NCI-H1436 (cell line): ENCODE measurements at places on chromosomes 13 and 19.

DNA sequence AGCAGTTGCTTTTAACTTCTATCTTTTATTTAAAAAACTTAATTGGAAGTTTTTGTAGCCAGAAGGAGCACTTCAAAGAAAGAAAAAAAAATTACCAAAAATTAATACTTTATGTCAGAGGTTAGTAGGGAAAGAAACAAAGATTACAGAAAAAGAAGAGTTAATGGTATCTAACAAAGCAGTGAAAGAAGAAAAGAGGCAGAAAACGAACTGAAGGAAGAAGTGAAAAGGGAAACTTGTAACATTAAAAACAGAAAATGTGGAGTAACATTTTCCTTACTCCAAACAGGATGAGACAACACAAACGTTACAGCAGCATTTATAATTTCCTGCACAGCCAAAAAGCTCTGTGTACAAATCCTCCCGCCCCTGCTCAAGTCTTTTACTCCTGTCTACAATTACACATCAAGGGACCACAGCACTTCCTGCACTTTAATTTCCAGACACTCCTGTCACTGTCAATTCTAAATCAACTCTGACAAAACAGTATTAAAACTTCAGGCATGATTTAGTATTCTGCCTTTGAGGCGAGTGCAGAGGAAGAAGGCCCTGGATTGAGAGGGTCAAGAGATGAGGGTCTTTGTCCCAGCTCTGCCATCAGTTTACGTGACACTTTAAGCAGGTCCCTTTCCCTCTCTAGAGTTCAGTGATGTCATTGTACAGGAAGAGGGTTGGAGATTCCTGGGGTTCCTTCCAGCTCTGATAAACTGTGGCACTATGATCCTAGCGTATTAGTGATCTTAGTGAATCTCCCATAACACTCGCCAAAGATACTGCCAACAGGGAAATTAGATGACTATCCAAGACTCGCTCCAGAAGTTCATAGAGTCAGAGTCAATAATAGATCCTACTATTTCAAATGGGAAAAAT lies 53.2 kb upstream of the LSM14A start:
- no peak for DNase-seq

- no peak for DNase-seq
These were observed 22.3 kb downstream of the GARRE1 start for GRCh38 chr19:34276614-34277013.

- DNase-seq, result no peak
These were observed 550 bp downstream of the CERS4 start for GRCh38 chr19:8209462-8210378.

- no peak for DNase-seq
These were observed 2.6 kb upstream of the BCAM start for GRCh38 chr19:44806291-44806690.

DNA sequence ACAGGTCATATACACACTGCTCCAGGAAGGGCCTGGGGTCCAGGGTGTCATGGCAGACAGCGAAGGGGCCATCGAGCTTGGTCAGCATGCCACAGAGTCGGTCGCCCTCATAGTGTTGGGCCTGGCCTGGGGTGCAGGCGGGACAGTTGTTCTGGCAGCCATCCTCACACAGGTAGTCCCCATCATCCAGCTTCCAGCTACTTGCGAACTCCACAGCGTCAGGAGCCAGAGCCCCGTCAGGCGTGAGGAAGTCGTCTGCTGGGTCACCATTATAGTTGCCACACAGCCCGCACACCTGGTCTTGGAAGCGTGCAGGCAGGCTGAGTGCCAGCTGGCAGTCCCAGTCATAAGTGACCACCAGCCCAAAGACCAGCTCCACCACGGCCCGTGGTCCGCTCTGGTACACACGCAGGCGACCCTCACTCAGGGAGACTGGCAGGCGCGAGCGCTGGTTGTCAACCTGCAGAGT lies 16.2 kb downstream of the FCGBP start:
- DNase-seq, result no peak

- no peak for DNase-seq
These were observed 762.2 kb upstream of the PRR20A start for GRCh38 chr13:56378566-56378965.

DNA sequence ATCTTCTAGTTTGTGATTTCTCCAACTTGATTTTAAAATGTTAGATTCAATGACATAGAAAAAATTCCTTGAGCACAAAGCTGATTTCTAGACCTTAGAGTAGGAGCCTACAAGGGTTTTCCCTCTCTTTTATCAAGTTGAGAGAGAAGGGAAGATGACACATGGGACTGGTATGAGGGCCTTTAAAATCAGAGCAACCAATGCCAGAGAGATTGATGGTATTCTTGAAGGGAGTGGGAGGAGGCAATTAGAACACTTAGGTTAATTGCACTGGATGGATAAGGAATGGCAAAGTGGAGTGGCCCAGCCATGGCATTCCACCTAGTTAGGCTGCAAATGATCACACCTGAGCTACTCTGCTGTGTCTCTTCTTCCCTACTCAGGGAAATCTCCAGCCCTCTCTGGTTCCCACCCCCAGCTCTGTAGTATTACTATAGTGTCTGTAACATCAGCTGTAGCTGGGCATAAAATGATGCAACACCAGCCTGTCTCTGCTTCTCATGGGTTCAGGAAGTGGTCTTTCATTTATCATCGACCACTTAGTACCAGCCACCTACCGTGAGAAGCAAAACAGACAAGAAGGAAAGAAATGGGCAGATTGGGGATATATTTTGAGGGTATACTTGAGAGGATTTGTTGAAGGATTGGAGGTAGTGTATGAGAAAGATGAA lies 333.6 kb downstream of the DLEU7 start:
- no peak for DNase-seq

DNA sequence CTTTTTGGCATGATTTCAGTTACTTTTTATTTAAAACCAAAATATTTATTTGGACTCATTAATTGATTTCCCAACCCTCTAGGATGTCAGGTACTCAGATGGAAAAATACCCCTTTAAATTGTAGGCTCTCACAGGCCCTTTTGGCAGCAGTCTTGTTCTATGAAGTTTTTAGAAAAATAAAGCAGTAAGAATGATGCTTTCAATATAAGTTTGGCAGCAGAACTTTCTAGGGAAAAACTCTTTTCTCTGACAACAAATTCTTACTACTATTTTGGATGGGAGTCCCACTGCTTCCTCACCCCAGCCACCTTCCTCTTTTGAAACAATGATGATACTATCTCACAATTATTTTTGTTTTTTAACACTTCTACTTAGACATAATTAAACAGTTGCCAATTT lies 581.6 kb upstream of the SGCG start:
- no peak for DNase-seq

- no peak for DNase-seq
These were observed 141.6 kb downstream of the RXFP2 start for GRCh38 chr13:31880851-31881494.

GRCh38 chr19:6828698-6829633 lies 56.5 kb downstream of the VAV1 start:
- no peak for DNase-seq

- no peak for DNase-seq
These were observed 114.8 kb upstream of the TDRD3 start for GRCh38 chr13:60282186-60282585.

GRCh38 chr19:28541029-28541428 lies 671.9 kb downstream of the UQCRFS1 start:
- no peak for DNase-seq

GRCh38 chr19:46609511-46610412 lies 8.6 kb downstream of the CALM3 start:
- DNase-seq, result no peak

DNA sequence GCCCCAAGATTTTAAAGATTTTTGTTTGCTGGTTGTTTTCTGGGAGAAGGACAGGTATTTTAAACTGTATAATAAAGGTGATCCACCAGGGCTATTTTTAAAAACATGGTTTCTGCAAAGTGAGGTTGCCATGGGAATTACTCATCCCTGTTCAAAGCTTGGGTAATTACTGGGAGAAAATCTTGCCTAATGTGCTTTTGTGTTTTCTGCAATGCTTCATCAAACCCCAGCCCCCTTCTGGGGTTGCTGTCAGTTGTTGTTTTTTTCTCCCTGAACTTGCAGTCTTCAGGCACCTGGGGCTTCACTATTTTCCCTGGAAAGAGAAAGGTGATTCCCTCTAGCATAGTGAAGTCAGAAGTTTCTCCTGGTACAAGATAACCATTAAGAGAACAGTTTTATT lies 277.2 kb downstream of the NALCN start:
- DNase-seq, result no peak

DNA sequence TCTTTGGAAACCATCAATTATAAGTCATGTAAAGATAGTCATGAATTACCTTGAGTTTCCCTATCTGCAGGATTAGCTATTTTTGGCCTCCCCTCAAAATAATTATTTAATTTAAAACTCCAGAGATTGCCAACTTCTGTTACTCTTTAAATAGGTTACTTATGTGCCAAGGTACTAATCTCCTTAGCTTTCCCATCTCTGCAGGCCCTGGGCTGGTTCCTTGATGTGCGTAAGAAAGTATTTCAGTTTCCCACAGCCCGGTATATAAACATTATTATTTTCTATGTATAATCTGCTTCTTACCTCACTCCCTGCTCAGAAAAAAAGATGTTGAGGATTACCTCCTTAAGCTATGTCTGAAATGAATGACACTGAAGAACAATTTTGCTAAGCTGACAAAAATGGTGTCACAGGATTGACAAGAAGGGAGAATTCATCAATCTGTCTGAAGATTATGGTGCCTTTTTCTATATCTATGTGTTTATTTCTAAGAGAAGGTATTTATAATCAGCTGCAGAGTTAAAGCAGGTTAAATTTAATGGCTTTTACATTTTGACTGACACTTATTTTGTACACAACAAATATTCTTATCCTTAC lies 1697.2 kb upstream of the PCDH20 start:
- DNase-seq, result no peak

DNA sequence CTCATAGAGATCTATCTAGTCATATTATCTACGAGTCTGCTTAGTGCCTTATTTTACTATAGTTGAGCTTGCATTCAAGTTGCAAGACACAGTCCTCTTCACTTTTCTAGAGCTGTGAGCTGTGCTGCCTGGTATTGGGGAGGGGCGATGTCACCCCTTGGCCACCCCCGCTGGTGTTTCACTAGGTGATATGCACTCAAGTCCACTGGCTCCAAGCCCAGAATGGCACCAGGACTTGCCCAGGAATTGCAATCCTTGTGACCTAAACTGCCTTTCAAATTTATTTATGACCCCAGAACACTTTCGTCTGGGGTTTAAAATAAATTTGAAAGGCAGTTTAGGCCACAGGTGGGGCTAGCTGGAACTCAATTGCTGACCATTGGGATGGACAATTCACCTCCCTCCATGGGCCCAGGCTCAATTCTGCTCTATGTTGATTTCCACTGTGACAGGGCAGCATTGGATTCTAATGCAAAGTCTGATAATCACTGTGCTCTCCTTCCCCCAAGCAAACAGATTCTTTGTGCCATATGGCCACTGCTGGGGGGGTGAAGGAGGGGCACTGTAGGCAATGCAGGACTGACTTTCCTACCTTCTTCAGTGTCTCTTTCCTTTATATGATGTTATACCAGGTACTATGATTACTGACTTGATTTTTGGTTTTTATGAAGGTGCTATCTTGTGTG lies 1244.2 kb upstream of the MIR17HG start:
- DNase-seq, result no peak

- no peak for DNase-seq
These were observed 9.0 kb downstream of the PLAUR start for GRCh38 chr19:43660971-43661360.

GRCh38 chr19:16125737-16126495 lies 14.2 kb downstream of the RAB8A start:
- DNase-seq, result no peak

DNA sequence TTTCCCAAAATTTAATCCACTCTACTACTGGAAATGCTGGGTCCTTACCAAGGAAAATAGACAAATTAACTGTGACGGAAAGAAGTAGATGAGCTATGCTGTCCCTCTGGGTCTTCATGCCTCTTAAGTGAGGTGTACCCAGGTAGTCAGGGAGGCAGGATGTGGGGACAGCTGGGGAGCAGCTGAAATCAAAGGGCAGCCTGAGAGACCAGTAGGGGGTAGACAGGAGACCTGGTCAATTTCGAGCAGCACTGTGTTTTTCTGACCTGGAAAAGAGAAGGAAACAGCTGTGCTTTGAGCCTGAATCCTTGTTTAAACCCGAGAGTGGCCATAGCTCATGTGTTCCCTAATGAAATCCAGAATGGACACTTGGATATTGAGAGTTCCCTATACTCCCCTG lies 587.3 kb downstream of the EFNB2 start:
- DNase-seq, result no peak

- DNase-seq, result no peak
These were observed 45.5 kb downstream of the COL4A1 start for GRCh38 chr13:110261166-110262081.

GRCh38 chr19:55358493-55358892 lies 4.0 kb upstream of the COX6B2 start:
- DNase-seq, result no peak

GRCh38 chr13:56713656-56714055 lies 427.1 kb upstream of the PRR20A start:
- DNase-seq, result no peak

DNA sequence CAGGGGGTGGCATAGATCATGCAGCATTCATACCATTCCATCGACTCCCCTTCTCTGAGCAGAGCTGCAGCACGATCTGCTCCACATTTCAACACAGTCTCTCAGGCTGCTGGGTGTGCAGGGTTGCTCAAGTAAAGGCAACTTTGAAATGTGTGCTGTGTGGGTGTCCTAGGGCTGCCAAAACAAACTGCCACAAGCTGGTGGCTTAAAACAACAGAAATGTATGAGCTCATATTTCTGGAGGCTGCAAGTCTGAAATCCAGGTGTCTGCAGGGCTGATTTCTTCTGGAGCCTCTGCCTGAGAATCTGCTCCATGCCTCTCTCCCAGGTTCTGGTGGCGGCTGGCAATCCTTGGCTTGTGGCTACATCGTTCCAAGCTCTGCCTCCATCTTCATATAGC lies 63.7 kb upstream of the WDFY2 start:
- DNase-seq, result no peak

DNA sequence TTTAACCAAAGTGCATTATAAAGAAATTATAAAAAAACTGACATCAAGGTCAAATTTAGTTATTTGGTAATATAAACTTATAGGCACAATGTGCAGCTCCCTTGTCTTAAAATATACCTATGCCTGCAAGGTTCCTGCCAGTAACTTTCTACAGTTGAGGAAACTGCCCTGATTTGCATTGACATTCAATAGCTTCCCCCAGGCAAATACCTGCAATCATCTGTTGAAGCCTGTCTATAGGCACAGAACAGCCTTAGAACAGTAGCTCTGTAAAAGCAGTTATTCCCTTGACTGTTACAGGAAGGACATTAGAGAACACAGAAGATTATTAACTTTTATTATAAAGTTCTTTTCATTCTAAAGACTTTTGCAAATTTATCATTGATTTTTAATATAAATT lies 1239.5 kb downstream of the PCDH9 start:
- no peak for DNase-seq

GRCh38 chr13:86476656-86477055 lies 677.4 kb upstream of the SLITRK6 start:
- no peak for DNase-seq

- no peak for DNase-seq
These were observed 1.8 kb downstream of the TNFAIP8L1 start for GRCh38 chr19:4641132-4641531.

GRCh38 chr13:19888799-19889198 lies 25.4 kb upstream of the ZMYM5 start:
- DNase-seq, result no peak
